ENCODE measurements at places on chromosomes 5 and 9.

DNA sequence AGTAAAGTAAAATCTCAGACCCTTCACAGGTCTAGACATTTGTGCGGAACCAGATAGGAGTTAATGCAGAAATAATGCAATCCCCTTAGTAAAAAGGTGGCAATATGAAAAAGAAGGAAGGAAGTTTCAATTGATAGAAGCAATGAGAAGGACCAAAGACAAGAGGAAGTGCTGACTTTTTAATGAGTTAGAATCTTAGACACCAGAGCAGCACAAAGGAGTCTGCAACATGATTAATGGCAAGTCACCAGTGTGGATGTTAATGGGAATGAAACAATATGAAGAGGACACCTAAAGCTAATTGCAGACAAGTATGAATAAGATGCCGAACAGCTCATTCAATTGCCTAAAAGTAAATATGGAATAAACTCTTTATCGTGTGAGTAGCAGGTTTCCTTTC is 50.9 kb downstream of the MEGF9 start:
- no peak for DNase-seq

- no peak for DNase-seq
These were observed 407.4 kb downstream of the BRINP1 start for GRCh38 chr9:118961857-118962256.

DNA sequence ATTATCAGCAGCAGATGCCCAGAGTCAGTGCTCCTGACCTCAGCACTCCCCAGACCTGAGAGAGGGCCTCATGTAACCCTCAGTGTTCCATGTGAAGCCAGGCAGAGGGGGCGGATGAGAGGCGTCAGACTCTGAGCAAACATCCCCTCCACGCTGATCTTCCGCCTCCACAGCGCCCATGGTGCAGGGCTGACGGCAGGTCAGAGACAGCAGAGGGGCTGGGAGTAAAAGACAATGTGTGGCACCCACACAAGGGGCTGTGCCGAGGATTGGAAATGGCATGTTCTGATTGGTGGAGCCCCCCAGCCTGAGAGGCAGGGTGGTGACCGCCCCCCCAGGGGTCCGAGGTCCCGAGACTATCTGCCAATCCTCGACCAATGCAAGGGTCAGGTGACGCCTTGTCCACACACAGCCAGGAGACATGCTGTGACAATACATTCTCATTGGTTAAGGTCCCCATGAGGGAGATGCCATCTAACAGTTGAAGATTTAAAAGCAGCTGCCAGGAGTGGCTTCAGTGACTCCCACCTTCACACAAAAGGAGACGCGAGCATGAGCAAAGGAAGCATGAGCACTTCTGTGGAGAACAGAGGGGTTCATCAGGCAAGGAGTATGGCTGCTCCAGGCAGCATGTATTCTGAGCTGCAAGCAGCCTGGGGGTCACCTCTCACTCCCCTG is 19.3 kb upstream of the SLC25A51 start:
- no peak for DNase-seq

DNA sequence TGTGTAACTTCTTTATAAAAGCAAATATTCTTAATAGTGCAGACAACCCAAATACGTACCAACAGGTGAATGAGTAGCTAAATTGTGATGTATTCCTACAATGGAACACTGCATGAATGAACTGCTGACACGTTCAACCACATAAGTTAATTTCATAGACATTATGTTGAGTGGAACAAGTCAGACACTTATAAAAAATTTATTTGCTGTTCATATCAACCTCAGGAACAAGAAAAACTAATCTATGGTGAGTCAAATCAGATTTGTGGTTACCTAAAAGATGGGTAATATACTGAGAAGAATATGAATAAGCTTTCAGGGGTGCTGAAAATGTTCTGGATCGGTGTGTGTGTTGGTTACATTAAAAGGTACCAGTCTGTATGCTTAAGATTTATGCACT is 35.7 kb downstream of the INVS start:
- DNase-seq: no peak

GRCh38 chr5:64840958-64841357 is 72.2 kb downstream of the CWC27 start:
- no peak for DNase-seq

- peak; percentile 14 for DNase-seq
These were observed 475 bp upstream of the GOLM1 start for GRCh38 chr9:86099701-86100364.

- no peak for DNase-seq
These were observed 69.1 kb downstream of the GPR21 start for GRCh38 chr9:123102375-123103113.

GRCh38 chr5:133930061-133930812 is 38.2 kb downstream of the C5orf15 start:
- peak; percentile 73 for DNase-seq

DNA sequence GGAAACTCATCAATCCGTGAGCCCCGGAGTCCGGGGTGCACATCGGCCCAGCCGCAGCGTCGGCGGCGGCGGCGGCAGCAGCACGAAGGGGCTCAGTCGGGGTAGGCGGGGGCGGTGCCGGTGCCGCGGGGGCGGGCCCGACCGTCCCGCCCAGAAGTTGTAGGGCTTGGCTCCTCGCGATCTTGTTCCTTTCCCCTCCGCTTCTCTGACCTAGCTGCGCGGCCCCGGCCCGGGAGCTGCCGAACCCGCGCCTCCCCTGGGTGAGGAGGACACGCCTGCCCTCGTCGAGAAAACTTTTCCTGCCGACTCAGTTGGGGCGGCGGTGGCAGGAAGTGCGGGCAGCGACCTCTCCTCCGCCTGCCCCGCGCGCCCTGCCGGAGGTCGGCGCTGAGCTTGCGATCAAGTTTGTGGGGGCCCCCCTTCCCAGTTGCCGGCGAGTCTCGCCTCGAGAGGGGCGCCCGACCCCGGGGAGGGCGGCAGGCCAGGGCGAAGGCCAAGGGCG is at the start of gene MAN2A1:
TSS of gene MAN2A1 (plus strand) at position 188 of the 502 bp plus-strand sequence. CDS start 491 bp downstream, outside the sequence.
- DNase-seq: peak; percentile 86

DNA sequence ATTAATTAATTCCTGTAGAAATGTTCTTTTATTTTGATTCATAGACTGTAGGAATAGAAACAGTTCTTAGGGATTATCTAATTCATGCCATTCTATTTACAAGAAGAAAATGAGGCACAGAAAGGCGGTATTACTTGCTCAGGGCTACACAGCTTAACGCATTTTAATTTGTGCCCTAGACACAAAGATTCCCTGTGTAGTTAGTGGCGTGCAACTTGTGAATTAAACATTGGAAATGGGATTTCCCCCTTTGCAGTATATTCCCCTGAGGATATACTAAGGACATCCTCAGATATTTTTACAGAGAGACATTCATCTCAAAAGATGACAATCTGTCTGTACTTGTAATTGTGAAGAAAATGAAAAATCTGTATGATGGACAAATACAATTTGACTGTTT is 108.1 kb downstream of the SGCD start:
- DNase-seq: no peak

GRCh38 chr9:3699883-3700282 is 174.1 kb upstream of the RFX3 start:
- DNase-seq: no peak

DNA sequence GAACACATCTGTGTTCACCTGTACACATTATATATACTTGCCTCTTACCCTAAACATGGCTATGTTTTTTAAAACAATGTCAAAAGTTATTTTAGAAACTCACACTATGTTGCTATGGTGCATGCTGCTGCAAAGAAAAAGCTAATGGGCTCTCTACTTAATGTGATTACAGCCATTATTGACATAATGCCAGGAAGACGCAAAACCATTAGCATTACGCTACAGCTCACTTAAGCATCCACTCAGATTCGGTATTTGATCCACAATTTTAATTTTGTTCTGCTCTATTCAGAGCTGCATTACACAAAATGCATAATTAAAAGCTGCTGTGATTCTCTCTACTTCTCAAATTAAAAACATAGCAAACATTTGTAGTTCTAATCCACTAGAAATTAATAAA is 395.2 kb downstream of the BNC2 start:
- DNase-seq: no peak

DNA sequence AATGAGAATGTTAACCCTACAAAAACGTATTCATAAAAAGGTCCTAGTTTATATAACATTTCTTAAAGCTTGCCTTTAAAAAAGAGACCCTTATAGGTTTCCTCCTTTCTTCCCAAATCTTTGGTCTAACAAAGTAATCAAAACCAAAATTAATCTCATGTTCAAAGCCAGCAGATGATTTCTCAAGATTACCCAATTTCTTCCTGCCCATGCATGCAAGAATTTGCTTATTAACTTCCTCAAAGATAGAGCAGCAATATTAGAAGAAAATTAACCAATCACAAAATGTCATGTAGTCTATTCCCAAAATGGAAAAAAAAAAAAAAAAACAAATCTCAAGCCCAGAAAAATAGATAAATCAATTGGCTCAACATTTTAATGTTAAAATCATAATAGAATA is 114.9 kb downstream of the MLLT3 start:
- no peak for DNase-seq

- DNase-seq: no peak
These were observed 230.1 kb downstream of the CAAP1 start for GRCh38 chr9:26662476-26662875.

DNA sequence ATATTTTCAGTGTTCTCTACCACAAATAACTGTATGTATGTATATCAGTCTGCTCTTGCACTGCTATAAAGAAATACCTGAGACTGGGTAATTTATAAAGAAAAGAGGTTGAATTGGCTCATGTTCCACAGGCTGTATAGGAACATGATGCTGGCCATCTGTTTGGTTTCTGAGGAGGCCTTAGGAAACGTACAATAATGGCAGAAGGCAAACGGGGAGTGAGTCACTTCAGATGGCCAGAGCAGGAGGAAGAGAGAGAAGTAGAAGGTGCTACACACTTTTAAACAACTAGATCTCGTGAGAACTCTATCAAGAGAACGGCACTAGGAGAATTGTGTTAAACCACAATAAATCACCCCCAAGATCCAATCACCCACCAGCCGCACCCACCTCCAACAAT is 121.7 kb downstream of the ADAMTS6 start:
- DNase-seq: no peak

DNA sequence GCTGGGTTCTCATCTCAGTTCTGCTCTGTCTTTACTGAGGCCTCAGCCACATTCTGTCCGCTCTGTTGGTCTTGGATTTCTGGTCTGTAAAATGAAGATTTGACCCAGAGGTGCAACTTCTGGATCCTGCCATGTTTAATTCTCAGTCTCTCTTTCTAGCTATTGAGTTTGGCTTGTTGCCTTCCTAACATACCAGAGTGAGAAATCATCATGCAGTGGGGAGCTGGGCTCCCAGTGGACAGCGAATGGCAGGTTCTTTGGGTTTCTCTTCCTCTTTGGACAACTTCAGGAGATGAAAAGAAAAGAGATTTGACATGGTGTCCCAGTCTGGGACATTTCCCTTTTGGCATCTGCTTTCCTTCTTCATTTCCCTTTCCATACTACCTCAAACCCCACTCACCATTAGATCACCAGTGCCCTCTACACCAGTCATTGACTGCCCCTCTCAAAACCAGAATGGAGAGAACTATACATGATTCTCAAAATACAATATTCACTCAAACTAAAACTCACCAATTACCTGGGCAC is 334.7 kb downstream of the ACTL7B start:
- no peak for DNase-seq

DNA sequence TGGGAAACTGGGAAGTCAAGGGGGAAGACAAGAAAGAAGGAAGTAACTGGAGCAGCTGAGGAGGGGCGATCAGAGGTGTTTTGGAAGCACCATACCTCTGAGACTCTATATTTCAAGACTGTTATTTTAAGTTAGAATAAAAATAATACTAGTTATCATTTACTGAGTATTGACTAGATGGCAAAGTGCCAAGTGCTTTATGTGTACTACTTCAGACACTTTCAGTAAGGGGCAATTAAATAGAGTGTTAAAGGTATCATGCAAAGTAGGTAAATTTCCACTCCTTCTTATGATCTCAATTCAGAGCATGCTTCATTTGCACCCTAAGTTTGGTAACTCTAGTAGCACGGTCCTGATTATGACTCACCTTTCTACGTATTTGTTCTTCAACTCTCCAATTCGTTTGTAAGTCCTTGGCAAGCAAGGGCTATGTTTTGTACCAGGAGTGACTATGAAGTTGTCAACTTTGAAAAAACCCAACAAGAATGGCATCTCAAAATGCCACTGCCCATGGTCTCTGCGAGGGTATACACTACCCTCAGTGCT is 152.4 kb upstream of the RAPGEF1 start:
- no peak for DNase-seq

DNA sequence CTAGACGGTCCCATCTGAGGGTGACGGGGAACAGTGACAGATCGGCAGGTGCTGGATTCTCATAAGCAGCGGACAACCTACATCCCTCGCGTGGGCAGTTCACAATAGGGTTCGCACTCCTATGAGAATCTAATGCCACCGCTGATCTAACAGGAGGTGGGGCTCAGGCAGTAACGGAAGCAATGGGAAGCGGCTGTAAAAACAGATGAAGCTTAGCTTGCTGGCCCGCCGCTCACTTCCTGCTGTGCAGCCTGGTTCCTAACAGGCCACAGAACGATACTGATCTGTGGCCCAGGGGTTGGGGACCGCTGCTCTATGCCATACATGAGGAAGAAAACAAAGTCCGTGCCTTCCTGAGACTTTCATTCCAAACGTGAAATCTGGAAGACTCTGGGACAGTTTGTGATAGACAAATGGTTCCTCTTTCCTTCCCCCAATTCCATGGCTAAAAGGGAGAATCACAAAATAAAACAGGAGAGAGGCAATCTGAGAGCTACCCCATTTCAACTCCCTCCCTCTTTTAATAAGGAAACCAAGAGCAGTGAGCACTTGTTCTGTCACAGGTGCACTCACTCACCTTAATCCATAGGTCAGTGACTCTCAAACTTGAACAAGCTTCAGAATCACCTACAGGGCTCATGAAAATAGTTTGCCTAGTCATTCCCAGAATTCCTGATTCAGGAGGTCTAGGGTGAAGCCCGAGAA is 12.1 kb downstream of the PDCL start:
- DNase-seq: peak; percentile 45

- DNase-seq: no peak
These were observed 231.5 kb downstream of the SH3GL2 start for GRCh38 chr9:17810317-17810716.

GRCh38 chr9:108057421-108058134 is 568.0 kb upstream of the KLF4 start:
- DNase-seq: no peak
